ENCODE measurements at places on chromosomes 3 and 15.

DNA sequence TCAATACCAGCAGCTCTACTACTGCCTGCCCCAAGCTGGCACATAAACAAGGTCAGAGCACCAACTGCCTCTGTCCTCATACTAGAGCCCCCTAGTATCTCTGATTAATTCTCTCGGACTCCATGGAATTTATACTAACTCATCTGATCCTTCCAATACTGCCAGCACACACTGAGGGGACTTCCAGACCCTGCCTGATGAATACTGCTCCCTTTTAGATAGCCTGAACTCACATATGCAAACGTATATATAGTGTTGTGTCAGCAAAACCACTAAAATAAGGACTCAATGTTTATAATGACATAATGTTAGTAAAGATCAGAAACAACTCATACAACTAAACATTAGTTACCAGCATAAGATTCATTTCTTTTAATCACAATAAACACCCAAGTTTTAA lies 25.0 kb downstream of the CEP70 start:
- DNase-seq, result no peak

DNA sequence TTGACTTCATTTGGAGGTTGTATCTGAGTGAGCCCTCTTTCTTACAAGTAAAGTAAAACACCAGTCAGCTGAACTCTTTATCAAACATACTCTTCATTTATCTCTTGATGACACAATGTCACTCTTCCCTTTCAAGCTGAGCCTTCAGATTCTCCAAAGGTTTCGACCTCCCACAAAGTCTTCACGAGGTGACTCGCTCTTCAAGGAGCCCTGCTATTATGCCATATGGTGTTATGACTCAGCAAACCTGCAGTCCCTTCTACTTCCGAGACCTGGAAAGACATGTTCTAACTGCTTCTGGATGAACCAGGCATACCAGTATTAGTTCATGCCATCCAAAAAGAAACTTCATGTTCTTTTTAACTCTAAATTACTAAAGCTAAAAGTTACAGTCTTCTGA lies 23.1 kb downstream of the AADAC start:
- DNase-seq, result no peak

GRCh38 chr3:29319262-29319661 lies 38.4 kb downstream of the RBMS3 start:
- DNase-seq, result no peak

GRCh38 chr3:34035775-34036174 lies 237.3 kb downstream of the PDCD6IP start:
- DNase-seq, result no peak

DNA sequence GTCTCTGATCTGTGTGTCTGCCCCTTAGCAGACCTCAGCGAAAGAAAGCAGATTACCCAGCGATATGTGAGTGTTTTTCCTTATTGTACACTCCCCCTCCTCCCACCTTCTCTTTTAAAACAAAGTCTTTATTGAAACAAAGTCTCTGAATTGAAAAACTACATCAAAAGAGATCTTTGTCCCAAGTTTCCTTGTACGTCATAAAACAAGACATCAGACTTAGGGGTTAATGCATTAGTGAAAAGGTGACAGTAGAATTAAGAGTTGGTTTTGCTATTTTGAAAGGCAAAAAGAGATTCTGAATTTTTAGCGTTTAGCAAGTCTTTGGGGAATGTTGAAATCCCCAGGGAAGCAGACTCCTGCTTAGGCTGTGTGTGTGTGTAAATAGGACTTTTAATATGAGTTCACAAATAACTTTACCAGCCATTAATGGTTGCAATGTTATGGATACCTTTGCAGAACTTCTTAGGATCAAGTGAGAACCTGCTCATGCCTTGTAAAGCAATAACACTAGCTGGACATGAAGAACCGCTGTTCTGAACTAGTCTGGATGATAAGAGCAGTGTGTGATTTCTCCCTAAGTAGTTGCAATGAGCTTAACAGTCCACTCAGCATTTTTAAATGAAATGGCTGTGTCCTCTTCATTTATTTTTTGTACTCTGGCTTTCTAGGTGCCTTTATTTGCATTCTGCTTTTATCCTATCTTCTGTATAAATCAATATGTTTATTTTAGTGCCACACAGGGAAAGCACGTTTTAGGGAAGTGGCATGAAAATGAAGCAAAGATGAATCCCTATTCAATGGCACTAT lies 136.6 kb downstream of the MCTP2 start:
- no peak for DNase-seq

DNA sequence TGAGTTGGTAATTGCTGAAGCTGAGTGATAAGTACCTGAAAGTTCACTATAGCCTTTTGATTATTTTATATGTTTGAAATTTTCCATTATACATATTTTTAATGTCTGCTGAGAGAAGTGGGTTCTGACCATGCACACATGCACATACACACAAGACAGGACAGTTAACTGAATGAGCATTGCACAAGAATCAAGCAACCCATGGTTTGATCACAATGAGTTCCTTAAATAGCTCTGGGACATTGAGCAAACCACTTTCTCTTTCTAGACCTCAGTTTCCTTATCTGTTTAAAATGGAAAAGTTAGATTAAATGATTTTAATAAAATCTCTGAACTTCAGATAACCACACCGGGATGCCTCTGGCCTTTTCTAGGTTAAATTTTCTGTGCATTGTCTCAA lies 26.7 kb downstream of the SNTN start:
- no peak for DNase-seq

DNA sequence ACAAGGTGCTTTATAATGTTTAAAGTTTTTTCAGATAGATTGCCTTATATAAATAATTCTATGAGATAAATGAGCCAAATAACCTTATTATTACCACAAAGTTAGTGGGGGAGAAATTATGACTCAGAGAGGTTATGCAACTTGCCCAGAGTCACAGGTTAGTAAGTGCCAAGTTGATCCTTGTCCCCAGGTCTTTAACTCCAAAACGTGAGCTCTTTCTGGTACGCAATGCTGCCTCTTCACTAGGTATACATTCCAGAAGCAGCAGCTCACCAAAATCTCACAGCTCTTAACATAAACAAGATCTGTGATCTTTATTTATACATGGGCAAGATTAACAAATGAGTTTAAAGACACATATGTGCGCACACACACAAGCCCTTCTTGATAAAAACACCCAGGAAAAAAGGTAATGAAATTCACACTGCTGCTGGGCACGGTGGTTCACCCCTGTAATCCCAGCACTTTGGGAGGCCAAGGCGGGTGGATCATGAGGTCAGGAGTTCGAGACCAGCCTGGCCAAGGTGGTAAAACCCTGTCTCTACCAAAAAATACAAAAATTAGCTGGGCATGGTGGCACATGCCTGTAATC lies 59.8 kb upstream of the NR2F2 start:
- no peak for DNase-seq

DNA sequence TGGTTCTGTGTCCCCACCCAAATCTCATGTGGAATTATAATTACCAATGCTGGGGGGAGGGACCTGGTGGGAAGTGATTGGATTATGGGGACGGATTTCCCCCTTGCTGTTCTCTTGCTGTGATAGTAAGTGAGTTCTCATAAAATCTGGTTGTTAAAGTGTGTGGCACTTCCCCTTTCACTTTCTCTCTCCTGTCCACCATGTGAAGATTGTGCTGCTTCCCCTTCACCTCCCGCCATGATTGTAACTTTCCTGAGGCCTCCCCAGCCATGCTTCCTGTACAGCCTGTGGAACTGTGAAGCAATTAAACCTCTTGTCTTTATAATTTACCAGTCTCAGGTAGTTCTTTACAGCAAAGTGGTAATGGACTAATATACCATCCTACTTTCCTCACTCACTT lies 289.6 kb downstream of the EFHB start:
- DNase-seq, result no peak

- DNase-seq, result no peak
These were observed 25.8 kb upstream of the SCAANT1 start for GRCh38 chr3:63937661-63938651.

GRCh38 chr3:4985330-4986174 lies 6.3 kb downstream of the BHLHE40 start:
- DNase-seq, result no peak
